ENCODE measurements at places on chromosomes 6 and 20.

DNA sequence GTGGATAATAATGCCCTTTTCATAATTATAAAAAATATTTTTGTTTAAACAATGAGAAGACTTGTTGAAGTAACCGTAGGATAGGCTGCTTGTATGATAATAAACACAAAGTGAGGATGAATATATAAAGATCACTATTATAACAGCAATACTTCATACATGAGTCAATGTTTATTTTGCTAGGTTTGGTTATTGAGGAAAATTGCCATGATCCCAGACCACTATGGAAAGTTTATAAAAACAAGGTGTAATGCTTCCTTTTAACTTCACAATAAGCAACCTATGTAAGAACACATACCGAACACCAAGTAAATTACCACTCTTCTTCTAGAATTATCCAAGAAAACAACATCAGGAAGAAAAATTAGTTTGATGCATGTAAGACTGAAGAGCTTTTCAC is 495.3 kb upstream of the RNF217 start:
- DNase-seq, result no peak

- no peak for DNase-seq
Measured at GRCh38 chr6:1597924-1598323, 11.8 kb upstream of the FOXC1 start.

DNA sequence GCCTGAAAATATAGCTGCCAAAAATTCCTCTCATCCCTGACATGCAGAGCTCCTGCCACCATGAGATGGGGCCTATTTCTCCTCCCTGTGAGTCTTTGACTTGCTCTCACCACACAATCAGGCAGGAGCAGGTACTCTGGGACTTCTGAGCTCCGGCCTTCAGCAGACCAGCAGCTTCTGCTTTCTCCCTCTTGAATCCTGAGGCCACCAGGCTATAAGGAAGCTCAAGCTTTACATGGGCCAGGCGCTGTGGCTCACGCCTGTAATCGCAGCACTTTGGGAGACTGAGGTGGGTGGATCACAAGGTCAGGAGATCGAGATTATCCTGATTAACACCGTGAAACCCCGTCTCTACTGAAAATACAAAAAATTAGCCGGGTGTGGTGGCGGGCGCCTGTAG is 238.7 kb upstream of the RREB1 start:
- no peak for DNase-seq

- DNase-seq, result no peak
Measured at GRCh38 chr20:6108330-6108729, 14.5 kb downstream of the FERMT1 start.

- no peak for DNase-seq
Measured at GRCh38 chr20:2536560-2536986, at the start of gene TMC2. Gene TMC2, plus strand, starts transcription at chr20:2536573. Its CDS starts 49 bp downstream, at chr20:2536622.

DNA sequence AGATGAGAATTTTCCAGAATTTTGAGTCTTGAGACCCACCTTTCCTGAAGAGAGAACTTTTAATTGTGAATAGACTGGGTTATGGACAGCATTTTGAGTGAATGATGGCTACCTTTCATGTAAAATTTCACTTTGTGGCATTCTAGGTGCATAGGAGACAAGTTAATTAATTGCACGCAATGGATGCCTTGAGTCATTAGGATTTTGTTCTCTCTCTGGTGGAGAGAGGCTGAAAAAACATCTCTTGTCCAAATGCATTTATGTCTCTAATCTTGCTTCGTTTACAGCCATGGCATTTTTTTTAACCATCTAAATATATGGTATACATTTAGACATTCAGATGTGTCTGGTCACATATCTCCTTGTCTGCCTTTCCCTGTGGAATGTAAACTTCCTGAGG is 3.1 kb downstream of the RHAG start:
- no peak for DNase-seq

DNA sequence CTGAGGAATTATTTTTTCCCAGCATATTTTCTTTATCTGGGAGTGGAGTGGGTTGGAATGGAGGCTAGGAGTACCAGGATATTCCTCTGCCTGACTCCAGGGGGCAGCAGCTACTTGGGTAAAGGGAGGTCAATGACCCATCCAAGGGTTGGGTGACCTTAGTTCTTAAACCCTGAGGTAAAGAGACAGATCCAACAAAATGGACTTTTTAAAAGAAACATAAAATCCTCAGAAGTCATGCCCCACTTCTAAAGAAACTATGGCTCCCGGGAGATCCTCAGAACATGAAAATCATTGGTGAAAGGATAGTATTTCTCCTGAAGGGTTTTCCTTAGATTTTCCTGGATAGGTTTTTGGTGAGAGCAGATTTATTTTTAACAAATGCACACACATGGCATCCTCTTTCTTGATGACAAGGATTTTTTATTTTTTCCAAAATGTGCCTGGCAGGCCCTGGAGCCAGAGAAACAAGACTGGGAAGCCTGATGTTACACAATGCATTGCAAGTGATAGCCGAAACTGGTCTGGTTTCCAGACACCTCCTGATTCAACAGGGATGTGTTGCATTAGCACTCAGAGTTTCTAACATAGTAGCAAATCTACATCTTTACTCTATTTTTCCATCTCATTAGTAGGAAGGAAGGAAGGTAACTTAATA is 240.9 kb upstream of the BTBD3 start:
- no peak for DNase-seq

DNA sequence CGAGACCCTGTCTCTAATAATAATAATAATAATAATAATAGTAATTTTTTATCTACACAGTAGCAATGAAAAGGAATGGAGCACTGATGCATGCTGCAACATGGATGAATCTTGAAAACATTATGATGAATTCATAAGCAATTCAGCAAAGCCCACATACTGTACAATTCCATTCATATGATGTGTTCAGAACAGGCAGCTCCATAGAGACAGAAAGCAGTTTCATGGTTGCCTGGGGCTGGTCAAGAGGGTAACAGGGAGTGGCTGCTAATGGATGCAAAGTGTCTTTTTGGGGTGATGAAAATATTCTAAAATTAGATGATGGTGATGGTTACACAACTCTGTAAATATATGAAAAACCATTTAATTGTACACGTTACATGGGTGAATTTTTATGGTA is 43.6 kb downstream of the SLC24A3 start:
- DNase-seq, result no peak

DNA sequence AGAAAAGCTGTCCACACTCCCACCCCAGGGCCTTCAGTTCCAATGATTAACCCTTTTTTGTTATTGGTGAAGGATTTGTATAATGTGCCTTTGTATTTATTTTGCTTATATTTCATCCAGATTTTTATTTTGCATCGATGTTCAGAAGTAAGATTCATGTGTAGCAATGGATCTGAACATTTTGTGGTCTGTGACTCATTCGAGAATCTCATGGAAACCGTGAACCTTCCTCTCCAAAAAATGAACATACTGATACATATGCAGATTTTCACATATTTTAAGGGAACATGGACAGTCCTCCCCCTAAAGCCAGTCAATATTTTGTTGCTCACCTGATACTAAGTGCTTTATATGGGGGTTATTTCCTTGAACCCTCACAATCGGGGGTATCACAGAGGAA is 421.8 kb upstream of the SOX4 start:
- DNase-seq, result no peak

GRCh38 chr6:166559211-166559610 is 27.3 kb downstream of the RAMACL start:
- no peak for DNase-seq

DNA sequence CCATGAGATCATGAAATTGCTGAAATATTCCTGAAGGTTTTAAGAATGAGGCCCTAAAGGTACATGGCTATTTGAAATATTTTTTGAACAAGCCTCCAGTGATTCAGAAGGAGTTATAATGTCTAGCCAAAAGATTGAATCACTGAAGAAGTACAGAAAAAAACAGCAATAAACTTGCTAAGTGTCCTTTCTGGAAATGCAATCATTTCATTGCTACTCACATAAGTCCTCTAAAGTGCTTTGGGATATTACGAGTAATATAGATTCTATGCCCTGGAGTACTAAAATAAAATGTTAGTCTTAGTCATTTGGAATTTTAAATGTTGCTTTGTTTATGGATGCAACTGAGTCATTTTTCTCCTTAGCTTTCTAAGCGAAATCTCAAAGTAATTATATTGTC is 32.7 kb downstream of the CENPW start:
- no peak for DNase-seq

- DNase-seq, result no peak
Measured at GRCh38 chr6:93059911-93060310, 359.4 kb downstream of the EPHA7 start.

DNA sequence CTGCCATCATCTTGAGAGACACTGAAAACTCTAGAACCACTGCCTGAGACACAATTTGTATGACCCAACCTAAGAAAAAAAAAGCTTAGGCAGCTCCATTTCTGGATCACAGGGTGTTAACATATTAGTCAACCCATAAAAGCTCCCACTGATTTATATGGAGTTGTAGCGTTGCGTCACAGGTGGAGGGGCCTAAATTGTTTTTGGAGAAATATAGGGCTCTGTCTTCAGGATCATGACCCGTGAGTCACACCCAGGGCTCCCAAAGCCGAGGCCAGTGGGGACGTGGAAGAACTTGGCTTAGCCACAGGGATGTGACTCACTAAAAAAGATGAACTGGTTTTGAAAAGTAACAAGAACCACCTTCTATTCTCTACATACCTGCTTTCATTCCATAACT is 116.5 kb upstream of the BMP2 start:
- no peak for DNase-seq

GRCh38 chr20:36587388-36588070 is 14.1 kb downstream of the TGIF2 start:
- DNase-seq, result no peak

DNA sequence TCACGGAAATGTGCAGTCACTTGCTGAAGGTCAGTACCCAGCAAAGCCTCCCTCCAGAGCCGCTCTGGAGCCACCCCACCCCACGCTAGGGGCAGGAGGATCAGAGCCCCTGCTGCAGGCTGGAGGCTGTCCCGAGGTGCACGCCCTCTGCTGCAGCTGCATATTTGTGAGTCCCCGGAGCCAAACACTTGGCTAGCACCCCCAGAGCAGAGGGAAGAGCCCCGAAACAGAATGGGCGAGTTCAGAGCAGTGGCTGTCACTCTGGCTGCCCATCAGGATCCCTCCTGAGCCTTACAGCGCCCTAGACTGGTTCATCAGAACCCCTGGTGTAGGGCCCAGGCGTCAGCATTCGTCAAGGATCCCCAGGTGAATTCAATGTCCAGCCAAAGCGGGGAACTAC is 9.5 kb upstream of the TULP1 start:
- no peak for DNase-seq

GRCh38 chr6:429515-430121 is 38.1 kb downstream of the IRF4 start:
- DNase-seq, result no peak

- no peak for DNase-seq
Measured at GRCh38 chr20:5840411-5841002, 90.3 kb downstream of the SHLD1 start.

- DNase-seq, result no peak
Measured at GRCh38 chr6:162230147-162230752, 497.3 kb downstream of the PRKN start.

- no peak for DNase-seq
Measured at GRCh38 chr6:151213352-151213751, 26.4 kb upstream of the AKAP12 start.

DNA sequence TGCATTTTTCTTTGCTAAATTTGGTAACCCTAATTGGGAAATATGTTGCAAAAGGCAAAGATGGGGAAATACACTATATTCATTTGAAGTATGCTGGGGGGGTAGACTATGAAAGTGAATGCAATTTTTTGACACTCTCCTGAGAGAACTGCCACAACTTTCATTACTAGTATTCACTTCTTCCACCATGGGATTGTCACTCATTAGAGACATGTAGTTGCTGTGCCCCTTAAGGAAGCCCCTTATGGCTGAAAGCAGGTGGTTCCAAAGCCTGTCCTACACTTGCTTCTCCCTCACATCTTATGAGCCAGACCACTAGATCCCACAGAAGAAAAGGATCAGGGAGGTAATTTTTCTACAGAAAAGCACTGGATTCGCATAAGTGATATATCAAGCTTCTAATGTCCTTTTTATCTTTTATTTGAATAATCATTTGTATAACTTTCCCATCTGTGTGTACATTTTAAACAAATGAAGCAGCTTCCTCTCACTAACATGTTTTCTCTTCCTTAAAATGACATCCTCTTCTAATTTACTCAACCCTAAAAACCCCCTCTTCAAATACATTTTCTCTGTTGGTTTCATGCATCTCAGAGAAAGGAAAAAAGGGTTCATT is 83.8 kb downstream of the GCLC start:
- no peak for DNase-seq

DNA sequence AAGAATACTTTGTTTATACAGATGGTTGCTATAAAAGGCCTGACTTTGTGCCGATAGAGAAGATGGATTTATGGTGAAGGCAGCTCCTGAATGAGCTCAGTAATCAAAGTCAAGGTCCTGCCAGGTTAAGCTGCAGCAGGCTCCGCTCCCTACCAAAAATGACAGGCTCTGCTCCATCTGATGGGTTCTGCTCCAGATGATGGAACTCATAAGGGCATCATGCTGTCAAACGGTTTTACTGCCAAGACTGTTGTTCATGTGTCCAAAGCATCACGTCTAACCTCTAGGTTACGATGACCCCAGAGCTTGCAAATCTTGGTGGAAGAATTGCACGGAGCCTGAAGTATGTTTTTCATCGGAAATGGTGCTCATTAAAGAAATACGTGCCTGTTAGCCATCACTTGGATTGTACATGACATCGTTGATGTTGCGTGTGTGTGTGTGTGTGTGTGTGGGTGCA is 19.2 kb upstream of the PTGIS start:
- DNase-seq, result no peak

DNA sequence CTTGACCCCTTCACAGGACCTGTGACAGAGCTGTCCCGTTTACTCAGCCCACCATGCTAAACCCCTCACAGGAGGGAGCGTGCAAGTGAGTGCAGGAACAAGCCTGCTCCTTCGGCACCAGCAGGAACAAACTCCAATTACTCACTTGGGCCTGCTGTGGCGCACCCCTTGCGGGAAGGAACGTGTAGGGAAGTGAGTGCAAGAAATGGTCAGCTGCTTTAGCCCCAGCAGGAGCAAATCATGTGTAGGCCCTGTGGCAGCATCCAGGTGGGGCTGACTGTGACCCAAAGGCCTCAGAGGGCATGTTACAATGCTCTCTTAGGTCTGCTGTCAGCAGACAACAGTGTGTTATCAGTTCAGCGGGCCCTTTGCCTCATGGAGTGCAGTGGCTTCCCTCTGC is 574.4 kb downstream of the PRKN start:
- DNase-seq, result no peak

DNA sequence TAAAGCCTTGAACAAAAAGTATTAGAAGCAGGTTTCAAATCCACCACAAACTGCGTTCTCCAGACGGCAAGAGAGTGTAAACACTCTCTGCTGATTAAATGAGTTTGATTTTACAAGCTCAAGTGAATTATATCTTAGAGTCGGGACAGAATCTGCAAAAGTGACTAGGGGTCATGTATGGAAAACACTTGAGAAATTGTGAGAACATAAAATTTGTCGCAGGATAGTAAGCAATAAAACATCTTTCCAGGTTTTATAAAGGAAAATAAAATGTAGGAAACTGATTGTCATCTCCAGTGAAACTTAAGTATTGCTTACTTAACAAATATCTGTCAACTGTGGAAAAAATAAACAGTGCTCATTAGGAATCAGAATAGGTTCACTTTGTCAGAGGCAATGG is 374.2 kb downstream of the ARHGAP18 start:
- DNase-seq, result no peak

- no peak for DNase-seq
Measured at GRCh38 chr6:21742238-21742660, 148.7 kb downstream of the SOX4 start.

GRCh38 chr20:38162878-38163875 is 1.9 kb downstream of the TGM2 start:
- no peak for DNase-seq

- no peak for DNase-seq
Measured at GRCh38 chr6:152271776-152272464, 365.2 kb downstream of the SYNE1 start.

- no peak for DNase-seq
Measured at GRCh38 chr6:114830515-114830914, 487.7 kb upstream of the HS3ST5 start.
